Uterus (tissue), 4 donors: ENCODE measurements at places on chromosomes 16 and 17.

- no peak overlapping the region for H3K4me3 ChIP-seq
- H3K27me3 ChIP-seq, result no peaks in the 10 kb centered on the region
- no peak for DNase-seq
- no peaks in the 10 kb centered on the region for H3K36me3 ChIP-seq
- no peak overlapping the region for H3K27ac ChIP-seq
Measured at GRCh38 chr17:19759568-19760549, 11.8 kb upstream of the ALDH3A1 start.

- peaks cover 17% of the 10 kb centered on the region for H3K27me3 ChIP-seq
- H3K4me1 ChIP-seq, result no peaks in the 10 kb centered on the region
- DNase-seq, result peak; percentile 69
- no peaks in the 10 kb centered on the region for H3K36me3 ChIP-seq
- H3K4me3 ChIP-seq, result peak overlapping the region; percentile 33
Measured at GRCh38 chr17:76385892-76386786, 1.7 kb downstream of the SPHK1 start.

GRCh38 chr17:10042589-10043244, 137.6 kb upstream of the RCVRN start:
- H3K36me3 ChIP-seq, result no peaks in the 10 kb centered on the region
- peak overlapping the region; percentile 27 for H3K27ac ChIP-seq
- no peak for DNase-seq
- no peak overlapping the region for H3K4me3 ChIP-seq
- no peaks in the 10 kb centered on the region for H3K27me3 ChIP-seq
- H3K4me1 ChIP-seq, result no peaks in the 10 kb centered on the region

GRCh38 chr16:27291106-27291505, 22.5 kb upstream of the NSMCE1 start:
- H3K4me3 ChIP-seq, result no peak overlapping the region
- H3K36me3 ChIP-seq, result no peaks in the 10 kb centered on the region
- H3K27ac ChIP-seq, result no peak overlapping the region
- DNase-seq, result peak; percentile 25

- H3K4me1 ChIP-seq, result no peaks in the 10 kb centered on the region
- DNase-seq, result no peak
- H3K4me3 ChIP-seq, result no peak overlapping the region
- no peak overlapping the region for H3K27ac ChIP-seq
- no peaks in the 10 kb centered on the region for H3K36me3 ChIP-seq
Measured at GRCh38 chr16:73792199-73793020, 504.2 kb upstream of the PSMD7 start.

GRCh38 chr16:78551487-78552085, 452.1 kb downstream of the WWOX start:
- no peaks in the 10 kb centered on the region for H3K36me3 ChIP-seq
- no peak overlapping the region for H3K27ac ChIP-seq
- no peaks in the 10 kb centered on the region for H3K27me3 ChIP-seq
- no peak for DNase-seq
- no peak overlapping the region for H3K4me3 ChIP-seq
